Stimulated activated CD4-positive, alpha-beta T cell treated with anti-CD3 and anti-CD28 coated beads, Interleukin-12 subunit alpha, Interleukin-12 subunit beta, amount 100 ng/mL, for 24 hours (primary cell): ENCODE measurements at places on chromosomes 6 and 20.

DNA sequence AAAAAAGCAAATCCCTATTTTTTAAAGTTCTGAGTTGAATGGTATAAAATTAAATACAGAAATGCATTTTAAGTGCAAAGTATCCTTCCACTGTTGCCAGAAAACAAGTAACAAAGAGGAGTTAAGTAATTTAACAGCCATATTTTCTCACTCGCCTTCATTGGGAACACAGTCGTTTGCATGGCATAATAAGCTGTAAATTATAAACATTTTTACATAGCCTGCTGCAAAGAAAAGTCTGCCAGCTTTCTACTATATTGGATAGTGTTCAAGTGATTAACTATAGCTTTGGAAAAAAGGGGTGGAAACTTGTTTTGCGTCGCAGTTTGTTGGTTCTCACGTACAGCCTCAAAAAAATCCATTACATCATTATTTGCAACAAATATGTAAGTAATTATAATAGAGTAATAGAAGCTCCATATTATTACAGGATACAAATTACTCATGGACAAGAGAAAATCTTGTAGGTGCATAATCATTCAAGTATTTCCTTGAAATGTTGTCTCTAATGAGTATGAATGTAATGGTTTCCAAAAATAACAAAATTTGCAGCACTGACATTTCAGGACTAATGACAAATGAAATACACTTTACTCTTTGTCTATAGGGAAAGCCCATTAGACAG, 139.3 kb downstream of the PDSS2 start:
- no peak for DNase-seq

- DNase-seq = no peak
Observed at GRCh38 chr6:137699031-137699683, 167.9 kb upstream of the TNFAIP3 start.

GRCh38 chr6:167588920-167589614, 237.6 kb upstream of the AFDN start:
- DNase-seq = no peak

GRCh38 chr20:8788831-8789230, 280.1 kb upstream of the PLCB4 start:
- DNase-seq = no peak

DNA sequence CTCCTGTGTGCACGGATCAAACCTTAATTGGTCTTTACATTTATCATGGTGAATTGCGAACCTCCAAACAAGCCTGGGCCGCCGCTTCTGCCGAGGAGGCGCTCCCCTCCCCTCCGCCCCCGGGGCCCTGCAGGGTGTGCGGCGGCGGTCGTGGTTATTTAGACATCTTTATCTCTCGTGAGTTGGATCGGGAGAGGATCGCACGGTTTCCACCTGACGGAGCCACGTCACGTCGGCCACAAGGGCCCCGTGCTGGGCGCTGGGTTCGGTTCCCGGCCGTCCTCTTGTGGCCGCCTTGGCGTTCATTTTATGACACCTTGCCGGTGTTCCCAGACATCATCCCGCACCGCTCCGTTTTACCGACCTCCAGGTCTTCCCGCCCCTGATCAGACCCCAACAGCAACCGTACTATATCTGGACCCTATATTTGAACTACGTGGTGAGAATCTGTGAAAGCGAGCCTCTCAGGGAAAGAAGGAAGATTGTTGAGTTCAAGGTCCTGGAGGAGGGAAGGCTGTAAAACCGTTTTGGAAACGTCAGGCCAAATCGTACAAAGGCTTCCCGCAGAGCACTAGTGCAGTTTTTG, 1.3 kb upstream of the CNR1 start:
- no peak for DNase-seq

DNA sequence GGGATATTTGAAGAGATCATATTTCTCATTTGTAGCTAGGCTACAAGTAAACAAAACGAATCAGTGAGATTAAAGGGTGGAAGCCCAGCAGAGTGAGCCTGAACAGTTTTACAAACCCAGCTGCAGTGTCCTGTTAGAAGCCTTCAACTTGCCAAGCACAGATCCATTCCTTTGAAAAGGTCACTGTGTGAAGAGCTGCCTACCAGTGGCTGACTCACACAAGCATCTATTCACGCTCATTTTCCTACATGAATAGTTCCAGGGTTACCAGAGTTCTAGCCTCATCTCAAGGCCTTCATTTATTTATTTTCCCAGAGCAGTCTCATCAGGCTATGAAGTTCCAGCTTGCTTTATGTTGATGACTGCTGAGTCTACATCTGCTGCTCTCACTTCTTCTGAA, 25.7 kb upstream of the MLIP start:
- DNase-seq = no peak

DNA sequence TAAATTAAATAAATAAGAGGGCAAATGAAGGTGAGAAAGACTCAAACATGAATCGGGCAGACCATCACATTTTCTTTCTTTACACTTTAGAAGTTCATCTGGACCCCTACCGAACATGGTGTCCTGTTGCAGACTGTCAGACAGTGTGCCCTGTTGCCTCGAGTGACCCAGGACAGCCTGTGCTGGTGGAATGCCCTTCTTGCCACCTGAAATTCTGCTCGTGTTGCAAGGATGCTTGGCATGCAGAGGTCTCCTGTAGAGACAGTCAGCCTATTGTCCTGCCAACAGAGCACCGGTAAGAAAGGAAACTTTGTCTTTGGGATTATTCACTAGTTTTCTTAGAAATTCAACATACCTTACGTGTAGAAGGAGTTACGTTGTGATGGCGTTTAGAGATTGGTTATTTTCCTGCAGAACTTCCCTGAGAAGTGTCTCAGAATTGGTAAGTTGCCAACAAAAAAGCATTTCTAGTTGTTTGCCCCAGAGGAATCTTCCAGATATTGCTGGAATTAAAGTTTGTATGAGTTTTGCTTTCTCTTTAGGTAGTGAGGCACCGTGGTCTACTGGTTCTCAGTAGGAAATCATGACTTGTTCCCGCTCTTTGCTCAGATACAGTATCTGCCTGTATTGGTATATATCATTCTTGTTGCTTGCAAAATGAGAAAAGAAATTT, 70.1 kb downstream of the RNF144B start:
- no peak for DNase-seq
